ENCODE measurements at places on chromosomes 1 and 21.

DNA sequence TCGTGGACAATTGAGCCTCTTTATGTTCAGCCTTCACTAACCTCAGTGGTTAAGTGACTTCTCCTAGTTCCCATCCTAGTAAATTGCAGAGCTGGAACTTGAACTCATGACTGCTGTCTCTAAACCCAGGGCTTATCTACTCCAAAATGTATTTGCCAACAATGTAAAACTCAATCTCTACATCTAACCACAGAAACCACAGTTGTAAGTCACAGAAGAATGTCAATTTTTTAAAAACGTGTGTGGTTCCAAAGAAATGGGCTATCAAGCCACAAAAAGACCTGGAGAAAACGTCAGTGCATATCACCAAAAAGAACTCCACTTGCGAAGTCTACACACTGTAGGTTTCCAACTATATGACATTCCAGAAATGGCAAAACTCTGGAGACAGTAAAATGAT, 172.6 kb upstream of the HMCN1 start:
- DNase-seq = no peak

DNA sequence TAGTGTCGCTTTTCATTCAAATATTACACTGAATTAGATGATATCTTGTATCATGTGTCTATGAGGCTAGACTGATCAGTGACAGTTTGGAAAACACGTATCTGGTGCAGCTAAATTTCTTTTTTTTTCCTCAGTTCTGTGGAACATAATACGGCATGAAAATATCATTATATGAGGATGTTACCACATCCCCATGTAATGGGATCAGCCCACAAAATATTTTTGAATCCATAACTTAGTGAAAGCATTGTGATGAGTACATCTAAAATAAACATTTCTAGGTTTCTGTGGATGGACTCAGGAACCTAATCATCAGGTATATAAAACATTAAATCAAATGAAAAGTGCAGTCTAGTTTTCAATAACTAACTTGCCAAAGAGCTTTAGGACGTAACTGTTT, 356.3 kb downstream of the USP25 start:
- no peak for DNase-seq

DNA sequence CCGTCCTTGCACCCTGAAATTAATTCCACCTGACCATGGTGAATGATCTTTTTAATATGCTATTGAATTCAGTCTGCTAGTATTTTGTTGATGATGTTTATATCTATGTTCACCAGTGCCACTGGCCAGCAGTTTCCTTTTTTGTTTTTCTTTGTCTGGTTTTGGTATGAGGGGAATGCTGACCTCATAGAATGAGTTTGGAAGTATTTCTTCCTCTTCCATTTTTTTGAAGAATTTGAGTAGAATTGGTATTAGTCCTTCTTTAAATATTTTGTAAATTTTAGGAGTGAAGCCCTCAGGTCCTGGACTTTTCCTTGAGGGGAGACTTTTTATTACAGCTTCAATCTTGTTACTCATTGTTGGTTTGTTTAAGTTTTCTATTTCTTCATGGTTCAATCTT, 231.6 kb downstream of the MRPL39 start:
- DNase-seq = no peak

GRCh38 chr1:244980605-244981004, 116.3 kb upstream of the HNRNPU start:
- DNase-seq = no peak

GRCh38 chr1:30005972-30006619, 717.3 kb downstream of the MATN1 start:
- DNase-seq = no peak

- no peak for DNase-seq
Observed at GRCh38 chr1:18470671-18471355, 9.9 kb upstream of the KLHDC7A start.

DNA sequence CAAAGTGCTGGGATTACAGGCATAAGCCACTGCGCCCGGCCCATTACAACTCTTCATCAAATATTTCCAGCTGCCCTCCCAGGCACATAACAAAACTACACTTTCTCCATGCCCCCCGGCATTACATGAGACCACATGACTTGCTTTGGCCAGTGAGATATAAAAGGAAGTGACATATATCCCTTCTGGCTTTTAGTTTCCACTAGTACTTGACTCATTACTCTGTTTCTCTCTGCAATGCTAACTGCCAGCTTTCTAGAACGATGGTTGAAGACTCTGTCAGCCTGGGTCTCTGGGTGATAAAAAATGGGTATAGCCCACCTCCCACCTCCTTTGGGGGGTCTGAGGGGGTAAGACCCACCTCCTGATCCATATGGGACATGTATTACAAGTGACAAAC, 24.2 kb downstream of the ABL2 start:
- no peak for DNase-seq

GRCh38 chr1:12344596-12345349, 114.9 kb downstream of the VPS13D start:
- DNase-seq = peak; percentile 90

- no peak for DNase-seq
Observed at GRCh38 chr1:14681182-14681581, 82.7 kb downstream of the KAZN start.

GRCh38 chr1:199619223-199619622, 408.3 kb upstream of the NR5A2 start:
- DNase-seq = no peak

GRCh38 chr1:246096356-246096755, 410.7 kb downstream of the SMYD3 start:
- DNase-seq = no peak

GRCh38 chr1:180041582-180041981, 87.0 kb downstream of the CEP350 start:
- DNase-seq = peak; percentile 11

DNA sequence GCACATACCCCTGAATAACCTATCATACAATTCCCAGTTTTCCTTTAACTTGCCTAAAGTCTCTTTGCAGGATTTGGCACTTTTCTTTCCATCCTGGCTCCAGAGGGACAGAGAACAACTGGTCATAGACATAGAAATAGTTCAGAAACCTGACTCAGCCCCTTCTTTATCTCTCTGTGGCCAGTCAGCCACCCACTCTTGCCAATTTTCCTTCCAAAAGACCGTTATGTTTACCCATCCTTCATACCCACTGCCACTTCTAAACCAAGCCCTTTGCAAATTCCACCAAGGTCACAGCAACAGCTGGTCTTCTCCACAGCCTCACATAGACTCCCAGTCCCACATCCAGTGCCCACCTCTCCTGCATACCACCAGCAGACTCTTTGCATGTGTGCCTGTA, 127.2 kb upstream of the FGGY start:
- no peak for DNase-seq

- DNase-seq = no peak
Observed at GRCh38 chr1:93976291-93976690, 67.1 kb upstream of the GCLM start.

- no peak for DNase-seq
Observed at GRCh38 chr21:37346841-37347430, 19.6 kb upstream of the DYRK1A start.

DNA sequence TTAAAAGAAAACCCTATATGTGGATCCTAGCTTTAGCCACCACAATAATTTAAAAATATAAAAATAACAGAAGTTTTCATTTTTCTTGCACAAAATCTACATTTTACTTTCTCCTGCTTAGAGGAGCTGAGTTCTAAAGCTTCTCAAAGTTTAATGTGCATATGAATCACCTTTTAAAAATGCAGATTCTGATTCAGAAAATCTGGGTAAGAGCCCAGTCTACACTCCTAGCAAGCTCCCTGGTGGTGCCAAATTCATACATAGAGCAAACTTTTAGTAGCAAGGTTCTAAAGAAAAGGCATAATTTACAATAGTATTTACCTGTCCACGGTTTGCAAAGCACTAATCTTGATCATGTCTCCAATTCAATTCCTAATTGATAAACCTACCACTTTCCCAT, 19.3 kb downstream of the RSBN1 start:
- DNase-seq = no peak
